GM12878 (cell line): ENCODE measurements at places on chromosomes 4 and X. TPM values are rescaled to one million over a fixed set of nuclear protein-coding genes. Genes with fewer than 3 reads are reported as not detected.

DNA sequence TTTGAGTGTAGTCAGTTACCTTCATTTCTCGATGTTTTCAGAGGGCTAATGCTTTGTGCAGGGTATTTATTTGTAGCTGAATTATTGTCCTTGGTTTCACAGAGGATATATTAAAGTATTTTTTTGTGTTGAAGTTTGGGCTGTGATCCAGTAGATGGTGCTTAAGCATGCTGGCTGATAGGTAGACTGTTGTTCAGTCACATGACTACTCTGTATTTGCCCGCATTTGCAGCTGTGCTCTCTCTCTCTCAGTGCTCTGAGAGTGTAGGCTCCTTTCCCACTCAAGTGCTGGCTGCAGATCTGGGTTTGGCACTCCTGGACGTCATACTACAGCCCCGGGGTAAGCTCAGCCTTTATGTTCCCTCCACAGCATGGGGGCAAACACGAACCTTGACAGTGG lies 21.7 kb downstream of the RAB40AL start:
- DNase-seq, result no peak

GRCh38 chr4:87274803-87275202 lies 47.9 kb downstream of the HSD17B13 start:
- no peak for DNase-seq

AIFM1 gene
- total RNA-seq, result 77.5 and 80.9 TPM in 2 replicates

AREG gene
- total RNA-seq, result not detected in 2 replicates

FAM9C gene
- total RNA-seq, result not detected in 2 replicates
